ENCODE measurements at places on chromosomes 11 and 22.

GRCh38 chr11:69386594-69387408 lies 92.8 kb downstream of the MYEOV start:
- no peak for DNase-seq

DNA sequence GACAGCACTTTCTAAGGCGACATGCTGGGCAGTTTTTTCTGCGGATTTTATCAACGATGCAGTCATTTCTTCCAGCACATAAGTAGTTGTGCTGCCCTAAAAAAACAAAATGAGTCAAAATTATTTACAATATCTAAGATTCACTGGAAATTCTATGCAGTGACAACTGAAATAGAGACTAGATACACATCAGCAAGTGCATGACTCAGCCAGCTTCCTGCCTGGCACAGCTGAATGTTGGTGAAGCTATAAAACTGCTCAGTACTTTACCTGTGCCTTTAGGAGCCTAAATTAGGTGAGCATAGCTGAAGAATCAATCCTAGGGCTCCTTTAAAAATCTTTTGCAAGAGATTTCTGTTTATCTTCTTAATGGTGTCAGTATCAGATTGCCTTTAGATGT lies 37.8 kb downstream of the PGR start:
- no peak for DNase-seq

DNA sequence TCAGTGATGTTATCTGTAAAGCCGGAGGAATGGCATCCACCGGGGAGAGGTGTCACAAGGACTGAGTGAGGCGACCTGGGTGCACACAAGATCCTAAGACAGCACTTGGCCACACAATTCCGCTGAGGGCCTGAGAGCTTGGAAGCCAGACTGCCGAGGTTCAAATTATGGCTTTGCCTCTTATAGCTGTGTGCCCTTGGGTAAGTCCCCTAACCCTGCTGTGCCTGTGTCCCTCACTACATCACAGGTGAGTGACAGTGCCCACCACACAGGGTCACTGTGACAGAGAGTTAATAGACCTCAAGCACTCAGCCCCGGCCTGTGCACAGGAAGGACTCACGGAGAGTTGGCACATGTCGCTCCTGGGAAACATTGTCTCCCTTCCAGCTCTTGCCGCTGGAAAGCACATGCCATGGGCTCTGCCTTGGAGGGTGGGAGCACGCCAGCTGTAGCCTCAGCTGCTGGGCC lies 592 bp downstream of the RHOD start:
- no peak for DNase-seq

GRCh38 chr11:122521626-122522025 lies 133.9 kb upstream of the UBASH3B start:
- no peak for DNase-seq

- DNase-seq, result no peak
These were observed 206.8 kb upstream of the CADM1 start for GRCh38 chr11:115710980-115711379.

GRCh38 chr11:134510233-134511040 lies 98.4 kb upstream of the B3GAT1 start:
- DNase-seq, result no peak

- DNase-seq, result no peak
These were observed 9.0 kb downstream of the INCENP start for GRCh38 chr11:62132689-62133293.

DNA sequence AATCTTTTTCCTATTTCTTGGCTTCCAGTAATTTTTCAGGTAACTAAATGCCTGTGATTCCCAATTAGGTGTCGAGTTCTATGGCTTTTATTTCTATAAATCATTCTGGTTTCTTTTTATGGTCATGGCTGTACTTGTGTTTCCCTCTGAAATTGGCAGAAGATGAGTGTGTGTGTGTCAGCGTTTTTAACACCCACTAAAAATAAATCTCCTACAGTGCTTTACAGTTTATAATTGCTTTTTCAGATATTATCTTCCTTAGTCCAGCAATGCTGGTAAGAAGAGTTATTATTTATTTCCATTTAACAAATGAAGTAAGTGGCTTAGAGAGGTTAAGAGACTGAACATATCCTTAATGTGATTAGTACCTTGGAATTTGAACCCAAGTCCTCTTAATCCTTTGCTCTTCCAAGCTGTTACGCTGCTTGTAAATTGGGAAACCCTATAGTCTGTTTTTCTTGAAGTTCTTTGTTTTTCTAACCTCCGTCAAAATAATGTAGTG lies 125.2 kb downstream of the TEAD1 start:
- no peak for DNase-seq

- DNase-seq, result peak; percentile 55
These were observed 5.7 kb upstream of the INTS4 start for GRCh38 chr11:78000193-78000592.

GRCh38 chr11:126547691-126548090 lies 192.2 kb downstream of the ST3GAL4 start:
- DNase-seq, result no peak

DNA sequence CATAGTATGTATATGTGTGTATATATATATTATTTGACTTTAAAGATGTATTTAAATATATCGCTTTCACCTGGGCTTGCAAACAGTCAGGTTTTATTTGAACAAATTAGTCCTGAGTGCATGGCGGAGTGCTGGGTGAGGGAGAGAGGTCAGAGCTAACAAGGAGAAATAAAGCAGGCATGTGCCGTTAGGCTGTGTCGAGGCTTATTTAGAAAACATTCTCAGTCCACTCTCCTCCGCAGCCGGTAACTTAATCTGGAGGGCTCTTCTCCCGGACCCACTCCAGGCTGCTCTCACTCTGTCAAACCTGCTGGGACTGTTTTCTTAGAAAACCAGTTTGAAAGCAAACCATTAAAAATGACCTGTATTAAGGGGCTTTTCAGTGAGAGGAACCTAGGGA lies 455.9 kb downstream of the MN1 start:
- DNase-seq, result no peak

DNA sequence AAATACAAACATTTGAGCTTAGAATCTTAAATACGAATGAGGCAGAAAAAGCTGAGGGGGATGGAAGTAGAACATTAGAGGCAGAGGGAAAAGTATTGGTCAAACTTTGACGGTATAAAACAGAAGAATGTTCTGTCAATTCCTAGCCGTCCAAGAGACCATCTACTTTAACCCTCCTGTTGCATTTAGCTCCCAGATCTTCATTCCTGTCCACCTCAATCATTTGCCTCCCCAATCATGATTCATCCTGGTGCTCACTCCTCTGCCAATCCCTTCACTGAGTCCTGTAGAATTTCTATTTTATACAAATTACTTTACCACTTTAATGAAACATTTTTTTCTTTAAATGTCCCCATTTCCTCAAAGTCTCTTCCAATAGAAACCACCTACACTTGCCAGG lies 28.2 kb downstream of the C2CD3 start:
- no peak for DNase-seq

DNA sequence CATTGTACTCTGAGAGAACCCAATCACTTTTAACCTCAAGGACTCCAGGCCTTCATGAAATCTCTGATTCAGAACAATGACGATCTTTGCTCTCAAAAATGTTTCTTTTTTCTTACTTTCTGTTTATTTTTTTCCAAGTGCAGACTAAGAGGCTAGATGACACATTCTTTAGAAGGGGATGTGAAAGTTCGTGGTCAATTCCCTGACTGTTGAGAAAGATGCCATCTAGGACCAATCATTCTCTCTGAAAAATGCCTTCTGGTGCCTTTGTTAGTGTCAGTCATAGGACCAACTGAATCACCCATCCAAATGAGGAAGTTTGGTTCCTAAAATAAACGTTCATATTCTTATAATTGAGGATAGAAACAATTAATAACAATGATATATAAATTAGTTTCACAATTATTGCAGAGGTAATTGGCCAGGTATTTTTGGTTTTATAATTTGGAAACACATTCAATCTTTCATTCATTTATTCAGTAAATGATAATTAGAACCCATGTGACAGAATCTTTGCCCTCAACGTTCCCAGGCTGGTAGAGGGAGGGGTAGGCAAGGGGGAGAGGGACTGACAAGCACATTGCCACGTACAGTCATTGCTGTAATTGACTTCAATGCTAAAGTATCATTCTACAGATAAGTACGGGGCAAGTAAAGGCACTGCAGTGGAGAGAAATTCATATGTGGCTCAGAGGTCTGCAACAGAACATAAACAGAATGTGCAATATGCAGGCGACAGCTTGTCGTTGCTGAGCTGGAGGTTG lies 333.4 kb upstream of the MPPED2 start:
- DNase-seq, result no peak

DNA sequence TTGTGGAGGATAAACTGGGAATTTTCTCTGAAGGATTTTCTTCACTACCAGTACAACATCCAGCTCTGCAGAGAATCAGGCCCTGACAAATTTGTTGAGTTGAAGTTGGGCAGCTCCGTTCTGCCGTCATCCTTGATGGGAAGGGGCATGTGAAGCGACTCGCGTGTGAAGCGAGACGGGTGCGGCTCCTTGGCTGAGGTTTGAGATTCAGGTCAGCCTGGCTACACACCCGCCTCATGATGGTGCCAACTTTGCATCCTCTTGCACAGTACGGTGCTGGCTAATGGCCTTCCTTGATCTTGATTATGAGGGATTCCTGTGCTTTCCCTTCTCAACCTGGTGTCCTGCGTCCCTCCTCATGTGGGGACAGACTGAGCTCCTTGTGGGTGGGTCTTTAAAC lies 19.7 kb upstream of the CDC42EP2 start:
- DNase-seq, result no peak

DNA sequence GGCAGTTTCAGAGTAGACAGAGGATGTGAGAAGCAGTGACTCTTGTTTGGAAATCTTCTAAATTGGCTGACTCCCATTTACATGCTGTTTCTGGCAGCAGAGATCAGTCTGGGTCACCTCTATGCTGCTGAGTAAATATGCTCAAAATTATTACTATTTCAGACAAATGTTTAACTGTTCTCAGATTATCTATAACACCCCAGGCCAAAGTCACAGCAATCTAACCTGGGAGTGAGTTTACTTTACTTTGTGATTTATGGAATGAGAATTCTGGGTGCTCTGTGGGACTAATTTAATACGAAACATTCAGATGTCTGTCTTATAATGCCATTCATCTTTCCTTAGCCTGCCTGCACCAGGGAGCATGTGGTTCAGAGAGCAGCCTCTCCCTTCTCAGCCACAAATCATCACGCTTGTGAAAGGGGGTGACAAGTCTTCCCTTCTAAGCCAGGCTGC lies 282.5 kb upstream of the MPPED2 start:
- no peak for DNase-seq

DNA sequence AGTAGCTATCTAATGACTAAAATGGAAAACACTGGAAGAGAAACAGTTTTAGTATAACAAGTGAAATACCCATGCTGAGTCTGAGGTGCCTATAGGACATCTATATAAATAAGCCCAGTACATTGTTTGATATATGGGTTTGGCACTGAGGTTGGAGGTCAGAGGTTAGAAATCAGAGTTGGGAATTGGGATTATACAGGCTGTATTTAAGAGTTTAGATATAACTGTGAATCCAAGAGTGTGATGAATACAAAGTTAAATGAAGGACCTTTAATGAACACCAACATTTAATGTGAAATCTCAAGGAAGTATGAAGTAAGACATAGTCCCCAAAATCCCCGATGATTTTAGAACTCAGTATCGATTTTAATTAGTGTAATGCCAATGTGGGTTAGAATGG lies 3.1 kb upstream of the HBD start:
- DNase-seq, result no peak

- no peak for DNase-seq
These were observed 37.0 kb downstream of the LDLRAD3 start for GRCh38 chr11:35980686-35981390.

- no peak for DNase-seq
These were observed 26.8 kb upstream of the JAM3 start for GRCh38 chr11:134041791-134042696.

DNA sequence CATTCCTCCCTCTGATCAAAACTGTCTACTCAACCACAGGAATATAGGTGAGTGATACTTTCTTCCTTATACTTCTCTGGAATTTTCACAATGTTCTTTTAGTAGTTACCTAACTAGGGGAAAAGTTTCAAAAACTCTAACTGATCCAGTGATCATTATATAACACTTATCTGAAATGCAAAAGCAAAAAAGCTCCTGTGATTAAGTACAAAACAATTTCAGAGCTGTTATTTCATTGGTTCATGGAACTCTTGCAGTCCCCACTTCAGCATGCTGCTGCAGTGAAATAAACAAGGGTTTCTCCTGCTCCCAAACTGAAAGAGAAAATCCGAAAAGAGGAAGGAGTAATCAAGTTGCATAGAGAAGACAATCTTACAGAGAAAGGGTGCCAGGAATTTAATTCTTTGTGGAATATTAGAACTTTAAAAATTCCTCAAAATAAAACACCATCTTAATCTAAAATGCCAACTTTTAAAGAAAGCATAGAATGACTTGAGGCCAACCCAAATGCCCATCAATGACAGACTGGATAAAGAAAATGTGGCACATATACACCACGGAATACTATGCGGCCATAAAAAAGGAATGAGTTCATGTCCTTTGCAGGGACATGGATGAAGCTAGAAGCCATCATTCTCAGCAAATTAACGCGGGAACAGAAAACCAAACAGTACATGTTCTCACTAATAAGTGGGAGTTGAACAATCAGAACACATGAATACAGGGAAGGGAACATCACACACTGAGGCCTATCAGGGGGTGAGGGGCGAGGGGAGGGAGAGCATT lies 20.3 kb downstream of the PPP2R1B start:
- DNase-seq, result no peak

- DNase-seq, result no peak
These were observed at the start of gene OR5D13 for GRCh38 chr11:55773138-55773537. TSS of gene OR5D13 (plus strand) at chr11:55773438. CDS start at chr11:55773438, 0 bp downstream.

DNA sequence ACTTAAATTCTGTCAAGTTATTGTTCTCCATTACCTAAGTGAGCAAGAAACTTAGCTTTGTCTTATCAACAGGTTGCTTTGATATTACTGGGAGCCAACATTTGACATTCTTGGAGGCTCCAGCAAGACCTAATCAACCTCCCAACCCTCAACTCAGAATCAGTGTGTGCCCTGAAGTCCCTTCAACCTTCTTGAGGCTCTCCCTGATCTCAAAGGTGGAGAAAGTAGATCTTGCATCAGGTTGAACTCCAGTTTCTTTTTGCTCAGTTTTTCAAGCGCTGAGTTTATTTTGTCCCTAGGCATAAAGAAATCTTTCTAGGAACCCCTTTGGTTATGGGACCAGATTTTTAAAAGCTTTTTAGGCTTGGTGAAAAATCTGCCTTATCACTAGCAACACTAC lies 1.4 kb downstream of the FAM111A start:
- DNase-seq, result no peak

GRCh38 chr11:95849087-95849825 lies 59.0 kb downstream of the CEP57 start:
- DNase-seq, result no peak

DNA sequence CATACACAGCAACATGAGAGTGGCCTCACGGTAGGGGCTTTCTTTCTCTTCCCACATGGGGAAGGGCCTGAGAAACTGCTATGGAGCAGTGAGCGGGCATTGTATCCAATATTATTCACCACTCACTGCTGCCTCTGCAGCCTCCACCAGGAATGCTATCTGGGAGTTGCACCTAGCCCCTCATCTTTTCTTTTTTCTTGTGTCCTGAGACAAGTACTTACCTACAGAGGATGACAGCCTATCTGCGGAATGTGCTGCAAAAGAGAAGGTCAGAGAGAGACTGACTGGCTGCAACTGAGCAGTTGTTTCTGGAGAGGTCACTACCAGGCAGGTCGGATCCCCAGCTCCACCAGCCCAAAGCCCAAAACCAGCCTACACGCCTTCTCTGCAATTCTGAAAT lies 52.1 kb upstream of the HTATIP2 start:
- no peak for DNase-seq
